ENCODE measurements at places on chromosomes 7 and 10. TPM values are rescaled to one million over a fixed set of nuclear protein-coding genes. Genes with fewer than 3 reads are reported as not detected.
A peak's percentile ranks its signal among the peaks of the same experiment; 100 is the strongest.

The RGS10 gene
- 40.1 TPM for total RNA-seq

The WBP1L gene
- 73.6 TPM for total RNA-seq

The EGR2 gene
- total RNA-seq = 12.1 TPM

The ADGRA1 gene
- not detected for total RNA-seq

The MTPN gene
- 183 TPM for total RNA-seq

The CTAGE8 gene
- total RNA-seq = 0.98 TPM

DNA sequence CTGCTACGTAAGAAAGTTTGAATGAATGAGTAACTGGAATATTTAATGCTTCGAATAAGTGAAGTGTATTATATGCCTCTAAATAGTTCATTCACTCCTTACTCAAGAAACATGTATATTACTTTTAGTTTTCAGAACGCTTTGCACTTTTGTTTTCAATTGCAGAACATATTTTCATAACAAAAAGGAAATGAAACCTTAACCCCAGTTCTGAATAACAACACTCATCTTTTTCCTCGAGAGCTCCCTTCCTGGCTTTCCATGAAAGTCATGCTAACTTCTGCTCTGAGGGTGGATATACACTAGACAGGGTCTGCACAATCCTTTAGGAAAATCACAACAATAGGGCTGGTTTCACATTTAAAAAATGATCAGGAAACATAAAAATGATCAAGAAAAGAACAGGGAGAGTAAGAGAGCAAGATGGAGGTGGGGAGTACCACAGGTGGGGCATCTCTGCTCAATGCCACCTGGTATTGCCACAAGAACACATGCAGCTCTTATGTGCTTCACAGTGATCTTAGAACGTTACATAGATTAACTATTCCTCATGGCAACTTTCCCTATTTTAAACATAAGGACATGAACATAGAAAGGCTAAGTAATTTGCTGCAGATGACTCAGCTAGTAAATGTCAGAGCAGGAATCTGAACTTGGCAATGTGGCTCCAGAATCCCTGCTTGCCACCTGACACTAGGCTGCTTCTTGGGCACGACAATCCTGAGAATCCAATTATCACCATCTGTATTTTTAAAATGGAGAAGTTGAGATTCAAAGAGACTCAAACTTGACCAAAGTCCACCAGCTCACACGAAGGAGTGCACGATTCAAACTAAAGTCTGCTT lies 219.5 kb upstream of the AOAH start:
- peak; percentile 3 for DNase-seq

DNA sequence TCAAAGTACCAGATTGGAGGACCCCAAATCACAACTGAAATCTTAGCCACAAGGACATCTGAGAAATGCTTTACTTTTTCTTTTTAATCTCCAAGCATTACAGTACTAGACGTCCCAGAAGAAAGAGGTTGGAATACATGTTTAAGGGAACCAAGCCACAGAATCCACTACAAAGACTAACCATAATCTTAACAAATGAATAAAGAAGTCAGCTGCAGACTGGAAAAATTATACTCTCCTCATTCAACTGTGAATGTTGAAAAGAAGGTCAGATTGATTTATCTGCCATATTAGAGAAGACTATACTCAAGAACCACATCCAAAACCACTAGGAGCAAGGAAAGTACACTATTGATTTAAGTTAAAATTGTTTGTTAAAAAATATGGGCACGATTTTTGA lies 102.1 kb upstream of the ABCB5 start:
- DNase-seq = peak; percentile 67

DNA sequence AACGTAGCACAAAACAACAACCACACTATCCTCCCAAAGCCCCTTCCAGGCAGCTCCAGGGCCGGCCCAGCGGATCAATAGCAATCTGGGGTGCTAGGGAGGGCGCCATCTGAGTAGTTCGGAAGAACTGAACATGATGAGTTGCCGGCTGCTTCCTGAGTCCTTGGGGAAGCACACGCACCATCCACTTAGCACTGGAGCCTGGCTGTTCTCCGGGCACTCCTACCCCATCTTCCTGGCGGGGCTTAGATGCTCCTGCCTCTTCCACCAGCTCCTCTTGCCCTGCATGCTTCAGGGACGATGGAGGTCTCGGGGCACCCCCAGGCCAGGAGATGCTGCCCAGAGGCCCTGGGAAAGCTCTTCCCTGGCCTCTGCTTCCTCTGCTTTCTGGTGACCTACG lies at the start of gene KCNK18:
Gene KCNK18 (plus strand): TSS at position 301 of the 400 bp plus-strand sequence. CDS start 0 bp downstream, at position 301.
- no peak for DNase-seq

DNA sequence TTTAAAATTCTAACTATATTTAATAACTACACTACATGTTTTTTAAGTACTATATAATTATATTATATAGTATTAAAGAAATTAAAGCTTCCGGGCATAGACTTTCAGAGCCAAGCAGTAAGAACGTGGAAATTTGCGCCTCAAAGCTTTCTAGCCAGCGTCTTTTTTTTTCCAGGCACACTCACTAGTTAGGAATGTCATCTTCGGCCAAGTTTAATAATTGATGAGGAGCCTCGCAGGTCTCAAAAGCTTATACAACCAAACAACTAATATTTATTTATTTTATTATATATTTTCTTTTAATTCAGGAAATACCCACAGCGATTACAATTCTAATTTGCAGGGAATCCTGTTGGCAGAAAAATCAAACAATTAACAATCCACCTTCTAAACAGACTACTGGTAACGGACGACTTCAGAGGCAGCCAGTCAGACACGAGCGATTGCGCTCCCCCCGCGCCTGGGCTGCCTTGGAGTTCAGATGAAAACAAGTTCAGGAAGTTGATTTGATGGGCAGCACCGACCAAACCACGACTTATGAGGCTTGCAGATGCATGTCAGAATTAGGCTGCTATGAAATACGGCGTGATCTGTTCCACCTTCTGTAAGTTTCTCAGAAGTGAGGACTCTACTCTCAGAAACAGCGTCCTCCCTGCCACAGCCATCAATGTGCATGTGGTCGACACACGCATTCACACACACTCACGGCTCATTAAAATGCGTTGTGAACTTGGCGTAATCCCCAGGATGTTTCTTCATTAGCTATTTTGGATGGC lies 431.8 kb upstream of the MGMT start:
- no peak for DNase-seq

- DNase-seq = no peak
These were observed 37.2 kb upstream of the CCDC7 start for GRCh38 chr10:32408690-32409089.

- DNase-seq = peak; percentile 84
These were observed 243.6 kb downstream of the BICC1 start for GRCh38 chr10:58756130-58756719.

- no peak for DNase-seq
These were observed 121.2 kb downstream of the SPDYE5 start for GRCh38 chr7:75613351-75613750.

GRCh38 chr7:4134204-4134603 lies 547.9 kb upstream of the FOXK1 start:
- no peak for DNase-seq

GRCh38 chr7:44094883-44095592 lies 9.1 kb upstream of the AEBP1 start:
- DNase-seq = no peak

All from astrocyte (in vitro differentiated cells and primary cell).